Stimulated activated CD4-positive, alpha-beta T cell treated with anti-CD3 and anti-CD28 coated beads, Interleukin-12 subunit alpha, Interleukin-12 subunit beta, amount 100 ng/mL, for 24 hours (primary cell): ENCODE measurements at places on chromosomes 11 and 22.

GRCh38 chr22:17097701-17098100 is 12.9 kb downstream of the IL17RA start:
- no peak for DNase-seq

- DNase-seq, result no peak
These were observed 52.9 kb upstream of the CLTCL1 start for GRCh38 chr22:19344420-19344819.

- DNase-seq, result no peak
These were observed 20.8 kb upstream of the ARRB1 start for GRCh38 chr11:75371949-75372876.

DNA sequence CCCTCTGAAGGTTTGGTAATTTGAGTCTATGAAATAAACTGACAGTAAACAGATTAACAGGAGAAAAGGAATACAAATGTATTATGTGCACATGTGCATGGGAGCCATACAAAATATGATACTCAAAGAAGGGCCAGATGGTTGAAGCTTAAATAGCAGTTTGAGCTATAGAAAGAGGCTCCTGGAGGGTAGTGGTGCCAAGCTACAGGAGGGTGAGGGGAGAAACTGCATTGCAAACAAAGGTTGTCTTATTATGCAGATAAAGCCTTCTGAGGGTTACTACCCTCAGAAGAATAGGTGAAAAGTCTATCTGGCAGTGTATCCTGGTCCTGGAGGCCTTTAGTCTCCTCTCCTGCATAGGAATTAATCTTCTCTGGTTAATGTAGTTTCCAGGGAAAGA is 267.3 kb upstream of the MPPED2 start:
- no peak for DNase-seq

DNA sequence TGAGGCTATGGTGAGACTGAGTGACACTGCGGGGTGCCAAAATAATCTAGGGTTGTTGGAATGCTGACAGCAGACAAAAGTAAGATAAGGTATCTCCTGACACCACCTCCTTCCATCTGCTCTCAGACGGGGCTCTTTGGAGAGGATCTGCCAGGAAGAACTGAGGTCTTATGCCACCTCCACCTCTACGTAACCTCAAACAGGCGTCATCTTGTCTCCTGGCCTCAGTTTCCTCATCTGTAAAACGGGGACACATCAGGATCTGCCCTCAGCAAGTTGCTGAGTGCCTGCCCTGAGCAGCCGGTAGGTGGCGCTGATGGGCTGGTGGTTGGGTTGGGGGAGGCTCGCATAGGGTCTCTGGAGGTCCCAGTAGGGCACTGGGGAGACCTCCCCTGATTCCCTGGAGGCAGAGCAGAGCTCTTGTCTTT is 1.7 kb upstream of the MYEOV start:
- peak; percentile 42 for DNase-seq

GRCh38 chr11:102724904-102725500 is at the start of gene MMP8:
TSS of gene MMP8 (minus strand) at chr11:102724954. CDS start at chr11:102724855, 99 bp downstream.
- DNase-seq, result no peak

DNA sequence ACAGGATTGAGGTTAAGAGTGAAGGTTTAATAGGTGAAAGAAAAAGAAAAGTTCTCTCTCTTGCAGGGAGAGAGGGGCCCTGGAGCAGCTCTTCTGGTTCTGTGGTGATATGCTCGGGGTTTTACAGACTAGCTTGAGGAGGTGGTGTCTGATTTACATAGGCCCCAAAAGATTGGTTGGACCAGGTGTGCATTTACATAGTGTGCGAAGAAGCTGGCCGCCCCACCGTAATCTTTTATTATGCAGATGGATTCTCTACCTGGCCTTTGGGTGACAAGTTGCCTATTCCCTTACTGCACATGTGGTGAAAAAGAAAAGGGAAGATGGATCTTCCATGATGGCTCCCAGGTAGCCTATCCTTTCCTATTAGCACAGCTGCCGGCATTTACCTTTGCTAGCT is 219.9 kb upstream of the GRIA4 start:
- DNase-seq, result no peak

DNA sequence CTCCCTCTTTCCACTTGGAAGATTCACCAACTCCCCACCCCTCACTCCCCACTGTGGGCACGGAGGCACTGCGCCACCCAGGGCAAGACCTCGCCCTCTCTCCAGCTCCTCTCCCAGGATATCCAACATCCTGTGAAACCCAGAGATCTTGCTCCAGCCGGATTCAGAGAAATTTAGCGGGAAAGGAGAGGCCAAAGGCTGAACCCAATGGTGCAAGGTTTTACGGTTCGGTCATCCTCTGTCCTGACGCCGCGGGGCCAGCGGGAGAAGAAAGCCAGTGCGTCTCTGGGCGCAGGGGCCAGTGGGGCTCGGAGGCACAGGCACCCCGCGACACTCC is 397 bp upstream of the CD44 start:
- no peak for DNase-seq

GRCh38 chr11:61866231-61866957 is 25.0 kb downstream of the FADS3 start:
- DNase-seq, result no peak

DNA sequence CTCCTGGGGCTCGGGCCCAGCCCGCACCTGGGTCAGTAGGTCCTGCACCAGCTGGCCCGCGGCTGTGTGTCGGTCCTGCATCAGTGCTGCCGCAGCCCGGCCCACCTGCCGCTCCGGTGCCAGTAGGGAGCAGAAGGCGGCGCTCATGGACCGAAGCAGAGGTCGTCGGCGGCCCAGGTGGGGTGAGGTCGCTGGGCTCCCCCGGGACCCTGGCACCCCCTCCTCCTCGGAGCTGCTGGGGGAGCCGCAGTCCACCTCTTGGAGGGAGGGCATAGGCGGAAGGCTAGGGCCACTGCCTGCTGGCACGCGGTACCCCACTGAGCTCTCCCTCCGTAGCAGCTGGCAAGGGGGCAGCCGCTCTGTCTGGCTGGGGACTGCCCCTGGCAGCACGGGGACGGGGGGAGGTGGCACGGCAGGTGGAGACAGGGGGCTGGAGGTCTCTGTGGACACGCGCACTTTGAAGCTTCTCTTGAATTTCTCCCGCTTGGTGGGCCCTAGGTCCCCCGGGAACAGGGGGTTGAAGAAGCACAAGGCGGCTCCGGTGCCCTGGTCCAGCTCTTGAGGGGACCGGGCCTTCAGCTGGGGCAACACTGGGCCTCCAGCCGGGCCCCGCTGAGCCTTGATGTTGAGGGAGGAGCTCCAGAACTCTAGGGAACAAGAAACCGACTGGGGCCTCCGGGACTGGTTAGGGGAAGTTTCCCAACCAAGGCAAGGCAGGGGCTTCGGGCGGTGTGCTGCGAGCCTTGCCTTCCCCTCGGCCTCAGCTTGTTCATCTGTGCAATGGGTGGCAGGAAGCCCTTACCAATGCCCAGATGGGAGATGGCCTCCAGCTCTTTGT is 1.4 kb downstream of the RIN1 start:
- no peak for DNase-seq

DNA sequence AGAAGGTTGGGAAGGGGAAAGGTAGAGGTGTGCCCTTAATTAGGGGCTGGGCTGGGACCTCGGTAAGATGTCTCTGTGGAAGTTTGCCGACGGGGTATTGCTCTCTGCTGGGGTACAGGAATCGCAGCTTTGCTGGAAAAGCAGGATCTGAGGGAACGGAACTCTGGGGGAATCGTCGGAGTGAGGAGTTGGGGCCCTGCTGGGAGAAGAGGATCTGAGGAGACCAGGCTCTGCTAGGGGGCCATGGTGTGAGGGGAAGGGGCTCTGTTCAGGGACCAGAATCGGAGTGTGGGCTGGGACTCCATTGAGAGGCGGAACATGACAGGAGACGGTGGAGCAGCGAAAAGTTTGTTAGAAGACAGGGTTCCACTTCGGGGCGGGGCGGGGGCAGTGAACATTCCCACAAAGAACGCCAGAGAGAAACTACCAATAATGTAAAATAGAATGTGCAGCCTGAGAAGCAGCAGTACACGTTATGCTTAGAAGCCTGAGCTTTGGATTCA is 456 bp downstream of the AAMDC start:
- no peak for DNase-seq

DNA sequence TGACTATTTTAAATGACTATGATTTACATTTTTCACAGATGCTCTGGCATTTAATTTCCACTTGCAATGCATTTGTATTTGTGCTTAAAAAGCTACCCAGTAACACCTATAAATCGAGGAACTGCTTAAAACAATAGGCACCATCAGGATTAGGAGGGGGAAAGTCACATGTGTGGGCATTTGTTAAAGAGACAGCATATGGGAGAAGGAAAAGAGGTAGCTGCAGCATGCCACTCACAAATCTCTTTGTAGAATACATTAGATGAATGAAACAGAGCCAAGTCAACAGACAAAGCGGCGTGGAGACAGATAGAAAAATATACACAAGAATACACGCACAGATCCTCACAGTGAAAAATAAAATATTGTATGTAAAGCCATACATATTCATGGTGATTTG is 228.0 kb downstream of the CADM1 start:
- no peak for DNase-seq

DNA sequence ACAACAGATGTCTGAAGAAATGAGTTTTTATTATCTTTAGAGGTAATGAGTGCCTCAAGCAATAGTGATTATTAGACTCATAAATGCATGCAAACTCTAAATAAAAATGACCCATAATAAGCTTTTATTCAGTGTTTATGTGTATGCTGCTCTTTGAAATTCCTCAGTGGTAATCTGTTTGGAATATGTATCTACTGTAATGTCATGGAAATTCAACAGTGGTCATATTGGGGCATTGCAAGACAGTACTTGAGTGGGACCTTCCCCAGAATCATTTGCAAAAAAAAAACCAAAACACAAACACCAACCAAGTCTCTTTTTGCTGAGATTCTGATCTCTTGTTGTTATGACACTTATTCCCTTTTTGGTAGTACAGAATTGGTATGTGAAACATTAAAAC is 35.0 kb downstream of the DNAJC24 start:
- DNase-seq, result no peak

DNA sequence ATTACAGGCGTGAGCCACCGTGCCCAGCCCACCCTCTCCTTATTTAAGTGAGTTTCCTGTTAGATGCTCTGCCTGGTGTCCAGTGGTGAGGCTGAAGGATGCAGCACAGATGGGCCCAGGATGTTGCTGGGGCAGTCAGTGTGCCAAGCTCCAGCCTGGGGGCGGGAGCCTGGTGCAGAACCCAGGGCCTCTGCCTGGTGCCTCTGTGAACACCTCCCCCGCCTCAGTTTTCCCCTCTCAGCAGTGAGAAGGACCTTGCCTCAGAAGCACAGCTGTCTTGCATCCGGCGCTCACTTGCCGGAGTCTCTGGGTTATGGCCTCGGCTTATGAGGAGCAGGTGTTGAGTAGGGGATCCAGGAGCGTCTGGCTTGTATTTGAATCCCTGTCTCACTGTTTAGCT is 116.2 kb downstream of the KIAA1671 start:
- no peak for DNase-seq

DNA sequence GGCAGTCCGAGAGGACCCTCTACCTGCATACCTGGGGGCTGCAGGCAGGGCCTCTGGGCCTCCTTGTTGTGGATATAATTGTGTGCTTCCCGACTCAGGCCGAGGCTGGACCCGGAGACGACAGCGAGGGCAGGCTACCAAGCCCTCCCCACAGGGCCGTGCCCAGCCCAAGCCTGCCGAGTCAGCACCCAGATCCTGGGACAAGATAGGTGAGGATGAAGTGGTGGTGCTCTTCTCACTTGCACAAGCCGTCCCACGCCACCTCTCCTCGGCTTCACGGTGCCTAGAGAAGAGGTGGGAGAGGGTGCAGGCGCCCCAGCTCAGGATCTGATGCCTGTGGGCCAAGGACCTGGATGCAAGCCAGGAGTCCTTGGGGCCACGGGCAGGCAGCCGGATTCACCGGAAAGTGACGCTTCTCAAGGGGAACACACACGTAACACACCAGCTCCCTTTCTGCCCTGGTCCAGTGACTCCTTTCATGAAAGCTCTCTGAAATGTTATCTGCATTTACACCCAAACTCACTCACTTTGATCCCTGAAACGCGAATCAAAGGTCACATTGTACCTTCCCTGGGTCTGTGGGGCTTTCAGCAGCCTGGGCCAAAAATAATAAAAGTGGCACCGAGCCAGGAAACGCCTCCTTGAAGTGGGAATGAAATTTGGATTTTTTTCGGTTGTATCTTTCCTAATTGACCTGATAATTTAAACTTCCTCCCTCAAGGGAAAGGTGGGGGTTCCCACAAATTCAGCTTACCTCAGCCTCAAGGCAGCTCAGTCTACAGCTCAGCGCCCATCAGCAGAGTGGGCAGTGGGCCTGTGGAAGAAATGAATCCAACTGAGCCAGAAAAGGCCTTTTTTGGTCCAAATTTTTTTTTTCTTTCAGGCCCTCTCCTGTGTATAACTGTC is 1.1 kb upstream of the GNB1L start:
- peak; percentile 67 for DNase-seq

GRCh38 chr11:830295-831117 is 2.2 kb upstream of the CD151 start:
- DNase-seq, result no peak

- no peak for DNase-seq
These were observed 3.0 kb upstream of the YPEL4 start for GRCh38 chr11:57652662-57653061.

GRCh38 chr11:127000291-127000968 is at the start of gene KIRREL3:
TSS of gene KIRREL3 (minus strand) at chr11:127000770.
- DNase-seq, result no peak

- no peak for DNase-seq
These were observed 106.4 kb downstream of the TRAF6 start for GRCh38 chr11:36403661-36404060.

DNA sequence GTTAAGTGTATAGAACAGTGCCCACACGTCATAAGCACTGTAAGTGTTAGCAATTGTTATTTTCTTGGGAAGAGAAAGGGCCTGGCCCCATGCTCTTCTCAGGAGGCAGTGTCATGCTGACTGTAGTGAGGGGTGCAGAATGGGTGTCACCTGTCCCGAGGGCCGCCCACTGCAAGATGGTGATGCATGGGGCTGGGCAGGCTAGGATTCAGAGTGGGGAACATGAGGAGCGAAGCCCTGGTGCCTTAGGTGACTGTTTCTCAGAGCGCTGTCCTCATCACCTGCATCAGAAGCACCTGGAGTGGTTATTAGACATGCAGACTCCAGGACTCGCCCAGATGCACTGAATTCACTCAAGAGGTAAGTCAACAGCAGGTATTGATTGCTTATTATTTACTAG is 101.0 kb upstream of the PARVA start:
- DNase-seq, result no peak

DNA sequence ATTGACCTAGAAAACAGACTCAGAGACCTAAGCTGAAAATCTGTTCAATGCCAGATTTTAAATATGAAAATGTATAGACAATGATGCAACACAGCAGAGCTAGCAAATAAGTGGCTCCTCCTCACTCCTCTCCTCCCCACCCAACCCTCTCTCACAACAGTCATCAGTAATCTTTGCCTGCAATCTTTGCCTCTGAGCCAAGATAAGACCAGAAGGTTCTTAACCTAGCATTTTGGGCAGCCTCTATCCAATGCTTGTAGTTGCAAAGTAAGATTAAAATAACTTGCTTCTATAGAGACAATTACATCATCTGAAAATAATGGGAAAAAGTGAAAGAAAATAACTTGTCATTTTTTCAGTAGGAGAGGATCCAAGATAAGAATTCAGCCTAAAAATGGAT is 117.3 kb downstream of the PARVA start:
- no peak for DNase-seq

- DNase-seq, result no peak
These were observed 161.5 kb upstream of the MTMR2 start for GRCh38 chr11:96085319-96085930.
